ENCODE measurements at places on chromosomes 4 and X. TPM values are rescaled to one million over a fixed set of nuclear protein-coding genes. Genes with fewer than 3 reads are reported as not detected.

DNA sequence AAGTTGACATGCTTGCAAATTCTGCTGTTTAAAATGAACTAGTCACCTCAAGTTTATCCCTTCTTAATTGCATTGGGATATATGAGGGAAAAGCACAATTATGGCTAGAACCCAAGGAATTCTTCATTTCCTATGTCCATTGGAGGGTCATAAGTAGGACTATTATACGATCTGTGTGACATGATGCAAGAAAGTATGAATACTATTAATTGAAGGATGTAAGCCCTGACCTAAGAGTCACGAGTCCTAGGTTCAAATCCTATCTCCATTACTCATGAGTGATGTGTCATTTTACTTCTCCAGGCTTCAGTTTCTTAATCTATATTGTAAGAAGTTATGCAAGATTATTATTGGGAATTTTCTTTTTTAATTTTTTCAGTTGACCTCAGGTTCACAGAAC, 542.9 kb upstream of the GRIA3 start:
- no peak for DNase-seq

SMIM10 gene
- 0.71 TPM for polyA plus RNA-seq

UVSSA gene
- polyA plus RNA-seq = 3.2 TPM

MND1 gene
- 0.67 TPM for polyA plus RNA-seq

LGI2 gene
- polyA plus RNA-seq = not detected

Data from immature natural killer cell (primary cell).